G401 (cell line): ENCODE measurements at places on chromosomes 5 and 9. TPM values are rescaled to one million over a fixed set of nuclear protein-coding genes. Genes with fewer than 3 reads are reported as not detected.
A peak's percentile ranks its signal among the peaks of the same experiment; 100 is the strongest.

GRCh38 chr5:176413709-176414191 lies 2.6 kb downstream of the CLTB start:
- no peak for DNase-seq

DNA sequence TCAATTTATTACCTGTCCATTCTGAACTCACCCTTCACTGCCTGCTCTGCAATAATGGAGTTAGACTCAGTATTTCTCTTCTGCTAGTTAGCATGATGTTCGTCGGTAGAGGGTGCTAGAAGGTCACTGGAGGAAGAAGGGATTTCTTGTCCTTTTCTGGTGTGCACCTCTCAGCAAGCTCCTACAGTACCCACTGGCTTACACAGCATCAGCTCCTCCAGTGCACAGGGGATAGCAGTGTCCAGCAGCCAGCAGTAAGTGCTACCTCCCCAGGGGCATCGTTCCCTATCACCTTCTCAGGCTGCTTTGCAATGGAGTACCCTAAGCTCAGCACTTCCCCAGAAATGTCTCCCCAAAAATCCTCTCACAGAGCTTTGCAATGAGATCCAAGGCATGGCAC lies 45.9 kb upstream of the APC start:
- peak; percentile 21 for DNase-seq

DNA sequence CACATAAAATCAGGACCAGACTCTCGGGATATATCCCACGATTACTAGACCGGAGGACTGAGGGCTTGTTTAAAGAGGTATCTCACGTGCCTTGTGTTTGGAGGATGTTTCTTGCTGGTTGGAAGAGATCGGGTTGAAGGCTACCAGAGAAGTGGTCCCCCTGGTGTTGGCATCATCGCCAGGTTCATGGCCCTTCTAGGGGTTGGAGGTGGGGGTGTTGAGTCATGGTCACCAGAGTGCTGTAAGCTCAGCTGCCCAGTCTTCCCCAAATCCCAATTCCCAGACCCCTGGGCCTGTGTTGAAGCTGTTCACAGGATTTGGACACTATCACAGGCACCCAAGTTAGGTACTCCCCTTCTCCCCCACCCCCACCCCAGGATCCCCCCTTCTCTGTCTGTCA lies 29.1 kb upstream of the PRDM12 start:
- no peak for DNase-seq

GRCh38 chr5:65113771-65114170 lies 345.0 kb downstream of the CWC27 start:
- no peak for DNase-seq

DNA sequence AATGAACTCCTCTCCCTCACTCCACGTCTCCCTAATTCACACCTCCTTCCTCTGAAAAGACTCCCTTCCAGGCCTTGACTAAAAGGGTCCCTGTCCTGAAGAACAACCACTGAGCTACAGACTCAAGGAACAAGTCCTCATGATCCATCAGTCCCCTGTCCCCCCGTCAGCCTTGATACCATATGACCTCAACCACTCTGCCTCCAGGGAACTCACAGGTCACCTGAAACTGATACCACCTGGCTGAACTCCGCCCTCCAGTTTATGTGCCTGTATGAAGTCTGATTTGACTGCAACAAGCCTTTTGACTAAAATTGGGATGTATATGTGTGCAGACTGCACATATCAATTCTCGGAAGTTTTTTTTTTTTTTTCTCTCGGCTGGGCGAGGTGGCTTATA lies 88.7 kb downstream of the UGCG start:
- DNase-seq = no peak

- DNase-seq = no peak
Observed at GRCh38 chr9:70765946-70766345, 351.5 kb upstream of the KLF9 start.

DNA sequence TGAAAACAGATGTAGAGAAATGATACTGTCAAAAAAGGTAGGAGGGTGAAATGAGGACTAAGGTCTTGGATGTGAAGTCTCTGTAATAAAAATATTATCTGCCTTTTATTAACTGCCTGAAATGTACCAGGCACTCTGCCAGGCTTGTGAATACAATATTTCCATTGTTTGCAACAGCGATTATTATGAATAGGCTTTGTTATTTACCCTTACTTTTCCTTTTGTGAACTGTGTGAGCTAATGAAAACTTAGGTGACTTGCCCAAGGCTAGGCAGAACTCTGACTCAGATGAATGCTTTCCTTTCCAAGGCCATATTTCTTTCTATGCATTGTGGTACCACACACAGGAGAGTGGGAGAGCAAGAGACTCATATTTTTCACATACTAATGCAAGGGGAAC lies 204.1 kb downstream of the CDH12 start:
- DNase-seq = no peak

DNA sequence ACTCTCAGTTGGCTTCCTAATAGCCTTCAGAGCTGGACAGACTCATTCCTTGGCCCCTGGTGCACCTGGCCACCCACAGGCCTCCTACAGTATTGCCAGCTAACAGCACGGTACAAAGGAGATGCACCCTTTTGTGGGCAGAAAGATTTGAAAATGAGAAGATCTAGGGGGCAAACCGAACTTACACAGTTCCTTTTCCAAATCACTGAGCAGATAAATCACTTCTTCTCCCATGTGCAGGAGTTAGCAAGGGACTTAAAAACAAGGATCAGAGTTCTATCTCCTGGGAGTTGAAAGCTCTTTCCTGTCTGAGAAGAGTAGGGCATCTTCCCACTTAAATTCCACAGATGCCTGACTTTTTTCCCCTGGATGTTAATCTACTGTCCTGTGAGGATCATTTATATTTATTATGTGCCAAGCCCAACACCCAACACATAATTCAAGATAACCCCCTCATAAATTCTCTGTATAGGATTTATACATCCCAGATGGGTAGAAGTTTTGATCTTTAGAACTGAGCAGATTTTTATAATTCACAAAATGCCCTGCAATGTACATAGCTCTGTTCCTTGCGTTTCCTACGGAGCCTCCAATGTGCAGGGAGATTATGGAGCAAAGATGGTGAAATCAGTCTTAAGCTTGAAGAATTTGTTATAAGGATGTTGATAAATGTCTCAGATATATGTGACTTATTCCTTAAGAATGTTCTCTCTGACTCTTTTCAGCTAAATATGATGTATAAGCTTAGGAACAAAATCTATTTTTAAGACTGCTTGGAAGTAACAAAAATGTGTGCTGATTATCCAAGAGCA lies 207.2 kb upstream of the DAPK1 start:
- DNase-seq = no peak

DNA sequence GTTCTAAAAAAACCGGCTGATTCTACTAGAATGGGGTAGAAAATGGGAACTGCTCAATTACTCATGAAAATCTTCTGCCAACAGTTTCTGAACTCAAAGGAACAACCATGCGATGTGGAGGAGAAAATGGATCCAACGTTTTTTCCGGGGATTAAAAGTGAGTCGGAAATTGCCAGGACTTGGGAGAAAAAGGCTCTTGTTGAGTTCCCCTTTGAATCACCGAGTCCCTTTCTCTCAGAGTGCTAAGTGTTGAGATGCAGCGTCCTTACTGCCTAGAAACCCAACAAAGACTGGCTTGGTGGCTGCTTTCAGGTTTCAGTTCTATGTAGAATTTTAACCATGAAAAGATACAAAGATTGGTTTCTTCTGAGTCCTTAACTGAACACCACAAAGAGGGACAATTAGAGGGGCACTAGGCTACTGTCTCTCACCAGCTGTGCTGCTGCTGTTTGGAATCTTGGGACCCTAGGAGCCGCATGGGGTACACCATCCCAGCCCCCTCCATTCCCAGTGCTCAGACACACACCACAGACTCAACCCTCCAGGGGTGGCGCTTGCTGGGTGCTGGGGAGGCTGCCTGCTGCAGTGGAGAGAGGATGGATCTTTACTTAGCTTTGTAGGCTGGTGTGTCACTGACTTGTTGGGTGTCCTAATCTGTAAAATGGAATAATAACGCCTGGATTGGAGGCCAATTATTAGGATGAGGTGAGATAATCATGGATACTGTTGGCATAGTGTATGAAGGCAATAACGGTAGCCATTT lies 21.5 kb upstream of the NEUROG1 start:
- DNase-seq = peak; percentile 16

DNA sequence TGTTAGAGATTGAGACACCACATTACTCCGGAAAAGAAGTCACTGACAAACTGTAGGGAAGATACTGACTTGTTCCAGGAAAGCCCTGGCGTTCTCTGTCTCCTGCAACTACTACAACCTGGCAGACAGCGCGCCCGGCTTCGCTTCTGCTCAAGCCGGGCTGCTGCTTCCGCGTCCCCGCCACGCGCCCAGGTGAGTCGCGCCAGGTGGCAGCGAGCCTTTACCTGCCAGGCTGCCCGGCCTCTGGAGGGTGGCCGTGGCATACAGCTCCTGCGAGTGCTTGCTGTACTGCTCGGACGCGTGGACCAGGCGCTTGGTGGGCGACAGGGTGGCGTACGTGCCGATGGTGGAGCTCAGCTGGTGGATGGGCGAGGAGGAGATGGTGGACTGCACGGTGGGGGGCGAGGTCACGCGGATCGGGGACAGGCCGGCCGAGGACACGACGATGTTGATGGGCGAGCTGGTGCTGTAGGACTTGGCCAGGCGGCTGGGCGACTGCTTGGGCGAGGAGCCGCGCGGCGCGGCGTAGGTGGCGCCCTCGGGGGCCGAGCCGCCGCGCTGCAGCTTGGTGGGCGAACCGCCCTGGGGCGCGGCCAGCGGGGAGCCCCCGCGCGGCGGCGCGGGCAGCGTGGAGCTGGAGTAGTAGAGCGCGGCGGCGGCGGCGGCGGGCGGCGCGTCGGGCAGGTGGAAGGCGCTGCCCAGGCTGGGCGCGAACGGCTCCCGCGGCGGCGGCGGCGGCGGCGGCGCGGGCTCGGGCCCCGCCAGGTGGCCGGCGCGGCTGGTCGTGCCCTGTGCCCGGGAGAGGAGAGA lies 519.6 kb downstream of the CTNND2 start:
- peak; percentile 70 for DNase-seq

DNA sequence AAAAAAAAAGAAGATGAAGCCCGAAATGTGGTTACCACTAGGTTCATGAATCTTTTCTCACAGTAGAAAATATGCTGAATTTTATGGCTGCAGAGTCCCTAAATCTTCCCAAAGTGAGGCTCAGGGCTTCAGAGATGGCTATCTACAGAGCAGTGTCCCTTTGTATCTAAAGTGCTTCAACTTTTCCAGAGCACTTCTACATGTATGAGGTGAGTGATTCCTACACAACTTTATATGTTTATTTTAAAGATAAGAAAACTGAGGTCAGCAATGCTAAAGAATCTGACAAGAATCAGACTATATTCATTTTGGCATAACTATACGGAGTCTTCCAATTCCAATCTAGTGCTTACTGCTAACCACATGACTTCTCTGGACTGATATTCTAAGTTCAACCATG lies 53.2 kb downstream of the MRPS27 start:
- DNase-seq = no peak

- DNase-seq = no peak
Observed at GRCh38 chr5:112511920-112512319, 92.8 kb upstream of the EPB41L4A start.

- DNase-seq = no peak
Observed at GRCh38 chr5:130692770-130693169, 472.3 kb downstream of the HINT1 start.

DNA sequence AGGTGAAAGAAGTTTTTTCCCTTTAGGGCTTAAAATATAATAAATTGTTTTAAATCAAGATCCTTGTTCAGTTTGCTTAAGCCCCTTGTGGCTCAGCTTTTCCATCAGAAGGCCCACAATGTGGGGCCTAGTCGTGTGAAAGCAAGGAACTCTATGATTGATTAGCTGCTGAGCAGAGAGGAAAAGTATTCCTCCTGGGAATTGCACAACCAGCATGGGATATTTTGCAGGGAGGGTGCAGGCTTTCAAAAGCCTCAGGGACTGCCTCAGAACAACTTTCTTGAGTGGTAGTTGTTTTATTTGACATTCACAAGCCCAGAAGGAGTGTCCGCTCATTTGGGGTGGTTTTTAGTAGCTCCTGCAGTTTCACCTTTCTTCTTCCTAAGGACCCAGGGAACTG lies 19.8 kb downstream of the TTC23L start:
- no peak for DNase-seq

- DNase-seq = no peak
Observed at GRCh38 chr5:172624083-172624995, 16.7 kb upstream of the NEURL1B start.

GRCh38 chr9:11931751-11932150 lies 761.4 kb upstream of the TYRP1 start:
- DNase-seq = no peak

- peak; percentile 61 for DNase-seq
Observed at GRCh38 chr5:132283423-132284043, 10.7 kb upstream of the SLC22A4 start.

DNA sequence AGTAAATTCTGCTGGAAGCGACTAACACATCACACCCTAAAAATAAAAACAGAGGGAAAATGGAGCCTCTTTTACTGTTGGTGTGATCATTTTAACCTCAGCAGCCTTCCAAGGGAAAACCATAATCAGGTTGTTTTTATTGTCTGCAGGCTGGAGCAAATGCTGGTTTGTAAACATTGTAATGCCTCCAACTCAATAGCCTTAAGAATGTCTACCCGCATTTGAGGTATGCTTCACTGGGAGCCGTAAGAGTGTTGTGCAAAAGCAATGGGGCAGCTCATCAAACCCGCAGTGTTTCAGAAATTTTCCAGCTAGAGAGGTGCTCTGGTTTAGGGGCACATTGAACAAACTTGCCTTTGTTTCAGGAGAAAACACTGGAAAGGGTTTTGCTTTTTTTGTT lies 17.0 kb downstream of the NIM1K start:
- DNase-seq = no peak

- DNase-seq = no peak
Observed at GRCh38 chr9:93905473-93906133, 49.6 kb downstream of the BARX1 start.

GRCh38 chr5:24222876-24223275 lies 421.9 kb downstream of the CDH10 start:
- no peak for DNase-seq

FOXD4 gene
- not detected in 2 replicates for total RNA-seq

OBP2B gene
- total RNA-seq = not detected in 2 replicates

SLC6A3 gene
- total RNA-seq = not detected in 2 replicates

C9orf50 gene
- total RNA-seq = not detected in 2 replicates

NIM1K gene
- 0.41 and 1.5 TPM in 2 replicates for total RNA-seq

CACFD1 gene
- 23.2 and 26.1 TPM in 2 replicates for total RNA-seq

CCL27 gene
- total RNA-seq = not detected in 2 replicates

SH3RF2 gene
- 11.1 and 14.6 TPM in 2 replicates for total RNA-seq

CER1 gene
- not detected in 2 replicates for total RNA-seq

CDX1 gene
- not detected in 2 replicates for total RNA-seq

ELOVL7 gene
- total RNA-seq = 34.8 and 37.3 TPM in 2 replicates
